ENCODE measurements at places on chromosomes 3 and 15. TPM values are rescaled to one million over a fixed set of nuclear protein-coding genes. Genes with fewer than 3 reads are reported as not detected.
A peak's percentile ranks its signal among the peaks of the same experiment; 100 is the strongest.

GRCh38 chr3:38117748-38118420, 19.0 kb downstream of the ACAA1 start:
- ATAC-seq = peak; percentile 60

GRCh38 chr3:194503081-194503531, 16.3 kb upstream of the ATP13A3 start:
- ATAC-seq = no peak

- ATAC-seq = peak; percentile 45
Measured at GRCh38 chr3:149247008-149247710, 25.5 kb upstream of the CP start.

The RTF1 gene
- 35.0 TPM for total RNA-seq

DNA sequence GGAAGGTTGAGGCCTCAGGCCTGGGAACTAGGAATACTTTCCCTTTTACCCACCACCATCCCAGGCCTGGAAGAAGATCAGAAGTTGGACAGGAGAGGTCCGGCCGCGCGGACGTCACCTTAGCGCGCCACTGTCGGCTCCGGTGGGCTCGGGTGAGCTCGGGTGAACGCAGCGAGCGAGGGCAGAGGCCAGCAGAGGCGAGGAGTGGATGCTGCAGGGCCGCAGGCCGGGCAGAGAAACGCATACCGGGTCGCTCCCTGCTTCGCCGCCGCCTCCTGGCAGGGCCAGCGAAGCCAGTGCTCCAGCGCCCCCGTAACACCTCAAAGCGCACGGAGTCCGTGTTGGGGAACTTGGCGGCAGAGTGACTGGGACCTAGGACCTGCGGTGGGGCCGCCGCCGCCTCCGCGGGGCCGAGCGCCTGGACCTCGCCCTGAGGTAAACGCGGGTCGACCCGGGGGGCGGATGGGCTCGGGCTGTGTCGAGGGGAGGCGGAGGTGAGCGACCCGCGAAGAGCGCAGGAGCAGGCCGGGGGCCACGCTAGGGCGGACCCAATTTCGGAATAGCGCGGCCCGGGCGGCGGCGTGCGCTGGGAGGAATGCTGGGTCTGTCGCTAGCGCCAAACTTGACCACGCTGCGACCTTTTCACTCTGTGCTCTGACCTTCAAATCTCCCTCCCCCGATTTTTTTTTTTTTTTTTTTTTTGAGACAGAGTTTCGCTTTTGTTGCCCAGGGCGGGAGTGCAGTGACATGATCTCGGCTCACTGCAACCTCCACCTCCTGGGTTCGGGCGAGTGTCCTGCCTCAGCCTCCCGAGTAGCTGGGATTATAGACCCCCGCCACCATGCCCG, 1.6 kb downstream of the CYP11A1 start:
- peak; percentile 87 for ATAC-seq

DNA sequence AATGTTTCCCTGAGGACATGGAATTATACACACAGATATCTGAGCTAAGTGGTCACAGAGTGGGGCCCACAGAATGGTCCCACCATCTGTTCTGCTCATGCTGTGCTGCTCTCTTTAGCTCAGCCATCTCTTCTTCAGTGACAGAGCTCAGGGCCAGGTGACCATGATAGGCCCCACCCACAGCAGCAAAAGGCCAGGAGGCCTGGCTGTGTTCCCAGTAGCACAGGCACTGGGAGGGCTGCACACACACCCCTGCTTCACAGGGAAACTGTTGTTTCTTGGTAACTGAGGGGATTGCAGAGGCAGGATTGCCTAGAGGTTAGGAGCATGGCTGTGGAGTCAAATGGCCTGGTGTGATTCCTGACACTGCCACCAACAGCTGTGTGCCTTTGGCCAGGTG, 4.8 kb upstream of the FBXW12 start:
- no peak for ATAC-seq

The KY gene
- 3.0 TPM for total RNA-seq

- no peak for ATAC-seq
Measured at GRCh38 chr3:11539677-11540076, 104.0 kb downstream of the VGLL4 start.

DNA sequence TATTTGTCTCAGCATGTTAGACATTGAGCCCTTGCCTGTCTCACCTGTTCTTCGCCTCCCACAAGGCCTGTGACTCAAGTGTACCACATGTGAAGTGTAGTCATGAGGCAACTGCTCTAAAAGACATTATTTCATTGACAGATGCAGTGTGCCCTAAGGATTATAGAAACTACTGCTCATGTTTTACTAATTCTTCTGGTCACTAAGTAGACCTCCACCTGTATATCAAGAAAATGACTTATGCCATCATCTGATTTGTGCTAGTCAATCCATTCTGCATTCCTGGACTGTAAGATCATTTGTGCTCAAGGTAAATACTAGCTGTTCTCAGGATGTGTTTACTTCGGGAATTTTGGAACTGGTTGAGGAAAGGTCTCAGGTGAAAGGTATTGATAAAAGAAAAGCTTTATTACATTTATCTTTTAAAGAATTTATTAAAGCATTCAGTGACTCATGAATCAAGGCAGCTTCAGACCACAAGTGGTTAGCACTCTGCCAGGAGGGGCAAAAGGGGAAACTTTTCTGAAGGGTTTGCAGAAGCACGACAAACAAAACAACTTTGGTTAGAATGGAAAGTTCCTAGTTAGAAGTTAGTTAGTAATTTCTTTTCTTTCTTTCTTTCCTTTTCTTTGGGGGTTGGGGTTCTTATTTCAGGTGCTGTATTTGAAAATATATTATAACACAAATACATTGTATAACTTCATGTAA, 465.3 kb upstream of the CBLB start:
- ATAC-seq = no peak

DNA sequence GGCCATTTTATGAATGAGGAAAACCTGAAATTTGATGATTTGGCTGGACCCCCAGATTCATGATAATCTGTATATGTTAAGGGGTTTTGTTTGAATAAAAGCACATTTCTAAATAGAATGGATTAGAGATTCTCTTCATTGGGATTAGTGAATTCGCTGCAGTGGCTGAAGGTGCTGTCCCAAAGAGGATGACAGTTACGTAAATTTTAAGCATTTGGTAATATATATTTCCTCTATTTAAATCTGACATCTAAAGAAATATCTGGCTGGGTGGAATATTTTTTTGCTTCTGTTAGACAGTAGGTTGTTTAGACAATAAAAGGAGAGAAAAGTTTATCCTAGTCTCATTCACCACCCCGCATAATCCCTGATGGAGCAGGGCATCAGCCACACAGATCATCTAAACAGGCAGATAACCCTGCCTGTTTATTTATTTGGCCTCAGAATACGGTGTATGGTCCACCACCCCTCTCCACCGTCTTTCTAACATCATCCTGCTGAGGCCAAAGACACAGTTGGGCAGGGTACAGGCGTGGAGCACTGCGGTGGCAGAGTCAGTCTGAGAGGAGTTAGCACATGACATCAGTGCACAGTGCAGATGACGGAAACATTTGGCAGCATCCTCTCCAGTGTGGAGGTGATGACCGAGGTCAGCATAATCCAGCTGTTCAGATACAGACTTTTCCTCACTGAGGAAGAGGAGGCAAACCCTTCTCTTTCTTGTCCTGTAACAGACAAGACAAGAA, 20.4 kb upstream of the NFKBIZ start:
- ATAC-seq = peak; percentile 90

GRCh38 chr15:56786966-56787365, 53.7 kb upstream of the ZNF280D start:
- ATAC-seq = no peak
